ENCODE measurements at places on chromosomes 3 and 15.

GRCh38 chr3:124149771-124150170 lies 157.8 kb upstream of the ROPN1 start:
- no peak for DNase-seq

DNA sequence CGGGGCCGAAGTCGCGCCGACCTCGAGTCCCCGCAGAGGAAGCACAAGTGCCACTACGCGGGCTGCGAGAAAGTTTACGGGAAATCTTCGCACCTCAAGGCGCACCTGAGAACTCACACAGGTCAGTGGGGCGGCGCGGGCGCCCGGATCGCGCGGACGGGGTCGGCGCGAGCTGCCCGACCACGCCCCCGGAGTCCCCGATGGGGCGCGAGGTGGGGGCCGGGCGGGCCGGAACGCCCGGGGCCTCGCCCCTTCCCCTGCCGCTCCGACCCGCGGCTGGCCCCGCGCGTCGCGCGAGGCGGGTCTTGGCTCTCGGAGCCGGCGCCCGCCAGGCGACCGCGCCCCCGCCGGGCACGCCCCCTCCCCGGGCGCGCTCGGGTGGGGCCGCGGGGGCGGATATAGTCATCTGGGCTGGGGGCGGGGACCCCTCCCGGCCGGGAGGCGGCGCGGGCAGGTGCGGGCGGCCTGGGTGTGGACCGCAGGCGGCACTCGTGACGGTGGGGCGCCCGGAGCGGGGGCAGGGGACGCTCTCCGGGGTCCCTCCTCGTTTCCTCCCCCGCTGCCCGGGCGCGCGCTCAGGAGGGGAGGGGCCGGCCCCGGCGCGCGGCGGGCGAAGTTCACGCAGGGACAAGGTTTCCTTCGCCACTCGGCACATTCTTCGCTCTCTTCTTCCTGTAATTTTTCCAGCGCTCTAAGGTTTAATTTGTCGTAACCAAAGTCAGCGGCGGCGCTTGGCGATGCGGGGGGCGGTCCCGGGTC lies 1.2 kb downstream of the KLF13 start:
- peak; percentile 65 for DNase-seq

- no peak for DNase-seq
These were observed 390.7 kb downstream of the PDCD6IP start for GRCh38 chr3:34189133-34189532.

- DNase-seq: no peak
These were observed 26.3 kb upstream of the TIPARP start for GRCh38 chr3:156648086-156648485.

DNA sequence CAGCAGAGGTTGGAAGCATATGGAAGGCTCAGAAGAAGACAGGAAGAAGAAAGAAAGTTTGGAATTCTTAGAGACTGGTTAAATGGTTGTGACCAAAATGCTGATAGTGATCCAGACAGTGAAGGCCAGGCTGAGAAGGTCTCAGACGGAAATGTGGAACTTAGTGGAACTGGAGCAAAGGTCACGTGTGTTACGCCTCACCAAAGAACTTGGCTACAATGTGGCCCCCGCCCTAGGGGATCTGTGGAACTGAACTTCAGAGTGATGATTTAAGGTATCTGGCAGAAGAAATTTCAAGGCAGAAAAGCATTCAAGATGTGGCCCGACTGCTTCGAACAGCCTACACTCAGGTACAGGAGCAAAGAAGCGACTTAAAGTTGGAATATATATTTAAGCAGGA lies 83.1 kb downstream of the MYO5A start:
- no peak for DNase-seq

Data from activated gamma-delta T cell treated with anti-CD3 and anti-CD28 coated beads, Interleukin-2, amount 50 U/mL, for 16 hours (primary cell).